ENCODE measurements at places on chromosomes 13 and 19.

DNA sequence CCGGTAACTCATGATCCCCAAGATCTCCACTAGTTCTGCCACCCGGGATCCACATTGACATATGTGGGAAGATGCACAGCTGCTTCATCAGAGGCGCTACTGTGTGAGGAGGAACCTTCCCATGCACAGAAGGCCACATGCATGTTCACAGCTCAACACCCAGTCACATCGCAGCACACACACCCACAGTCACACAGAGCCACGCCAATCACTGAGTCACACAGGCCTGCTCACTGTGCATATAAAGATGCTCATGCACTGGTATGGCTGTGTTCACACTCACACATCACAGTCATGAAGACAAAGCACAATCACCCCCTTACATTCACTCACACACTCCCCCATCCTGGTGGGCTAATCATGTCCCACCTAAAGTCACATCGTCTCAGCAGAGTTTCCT lies 9.8 kb downstream of the CLC start:
- no peak for DNase-seq

- DNase-seq, result peak; percentile 41
Measured at GRCh38 chr19:7815325-7815724, 14.7 kb upstream of the EVI5L start.

- no peak for DNase-seq
Measured at GRCh38 chr19:2274931-2275535, 6.9 kb downstream of the PEAK3 start.

GRCh38 chr13:47945738-47946137 lies 55.3 kb downstream of the SUCLA2 start:
- no peak for DNase-seq

DNA sequence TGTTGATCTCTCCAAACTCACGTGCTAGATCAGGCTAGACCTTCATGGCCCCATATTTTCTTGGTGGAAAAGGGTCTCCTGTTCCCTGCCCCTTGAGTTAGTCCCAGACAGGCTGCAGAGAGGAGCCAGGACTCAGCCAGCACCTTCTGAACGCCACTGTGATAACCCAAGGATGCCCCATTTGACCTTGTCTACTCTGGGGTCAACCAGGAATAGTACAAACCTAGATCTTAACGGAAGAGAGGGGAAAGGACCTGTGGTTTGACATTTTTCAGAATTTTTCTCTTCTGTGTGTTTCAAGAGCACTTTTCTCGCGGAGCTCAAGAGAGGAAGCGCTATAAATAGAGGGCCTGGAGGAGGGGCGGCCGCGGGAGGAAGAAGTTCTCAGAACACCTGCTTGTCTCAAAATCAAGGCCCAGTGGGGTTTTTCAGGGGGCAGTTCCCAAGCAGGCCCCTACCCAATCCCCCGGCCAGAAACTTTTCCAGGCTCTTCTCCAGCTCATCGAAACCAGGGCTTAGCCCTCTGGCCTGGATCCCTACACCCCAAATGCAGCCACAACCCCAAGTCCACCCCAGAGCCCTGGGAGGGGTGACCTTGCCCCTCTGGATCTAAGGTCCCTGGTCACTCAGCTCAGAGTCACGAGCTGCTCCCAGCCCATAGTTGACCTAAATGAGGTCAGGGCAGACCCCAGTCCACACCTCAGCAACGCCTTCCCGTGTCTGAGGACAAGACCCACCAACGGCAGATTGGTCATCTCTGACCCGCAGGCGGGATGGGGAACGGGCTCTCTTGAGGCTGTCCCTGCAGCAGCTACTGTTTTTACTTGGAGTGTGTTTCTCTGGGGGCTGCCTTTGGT lies 75.6 kb upstream of the TM9SF2 start:
- DNase-seq, result no peak

GRCh38 chr13:63972328-63972727 lies 2556.7 kb upstream of the PCDH20 start:
- DNase-seq, result no peak

DNA sequence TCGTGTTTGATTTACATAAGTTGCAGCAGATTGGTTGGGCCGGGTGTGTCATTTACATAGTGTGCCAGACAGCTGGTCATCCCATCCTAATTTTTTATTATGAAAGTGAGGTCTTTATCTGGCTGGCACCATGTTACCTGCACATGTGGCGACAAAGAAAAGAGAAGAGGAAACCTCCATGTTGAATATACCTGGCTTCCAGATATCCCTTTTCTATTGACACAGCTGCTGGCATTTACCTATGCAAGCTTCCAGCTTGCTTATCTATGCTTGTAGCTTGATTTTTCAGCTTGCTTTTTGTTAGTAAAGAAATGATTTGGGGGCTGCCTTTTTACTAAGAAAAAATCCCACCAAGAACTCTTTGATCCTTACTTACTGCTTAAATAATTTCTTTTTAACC lies 681.3 kb upstream of the SLITRK1 start:
- no peak for DNase-seq
